ENCODE measurements at places on chromosomes 3 and 15.

- no peak for DNase-seq
Observed at GRCh38 chr3:42161050-42161935, 70.1 kb downstream of the TRAK1 start.

- no peak for DNase-seq
Observed at GRCh38 chr3:122461806-122462205, 45.9 kb upstream of the WDR5B start.

DNA sequence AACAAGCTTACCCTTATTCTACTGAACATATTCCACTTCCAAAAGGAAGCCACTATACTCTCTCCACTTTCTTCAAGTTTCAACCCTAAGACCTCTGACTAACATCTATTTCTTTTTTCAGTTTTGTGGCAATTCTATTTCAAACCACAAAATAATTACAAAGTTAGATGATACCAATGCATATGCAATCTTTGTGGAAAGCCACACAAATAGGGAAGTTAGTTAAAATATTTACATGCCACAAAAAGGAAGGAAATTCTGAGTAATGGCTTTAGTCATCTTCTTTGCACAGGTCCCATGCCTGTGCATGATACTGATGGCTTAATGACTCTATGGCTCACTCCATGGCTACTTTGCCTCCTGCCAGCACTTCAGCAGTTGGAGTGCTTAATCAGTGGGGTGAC, 57.0 kb upstream of the MCTP2 start:
- DNase-seq, result peak; percentile 6

- DNase-seq, result no peak
Observed at GRCh38 chr3:134378818-134379217, 4.6 kb upstream of the AMOTL2 start.

- DNase-seq, result peak; percentile 15
Observed at GRCh38 chr15:72319360-72319984, 485 bp downstream of the CELF6 start.

GRCh38 chr3:73036694-73037591, 24.5 kb upstream of the EBLN2 start:
- DNase-seq, result no peak

GRCh38 chr15:27665002-27665401, 434.1 kb downstream of the OCA2 start:
- DNase-seq, result no peak

GRCh38 chr15:26971271-26972018, 464 bp downstream of the GABRG3 start:
- DNase-seq, result no peak

DNA sequence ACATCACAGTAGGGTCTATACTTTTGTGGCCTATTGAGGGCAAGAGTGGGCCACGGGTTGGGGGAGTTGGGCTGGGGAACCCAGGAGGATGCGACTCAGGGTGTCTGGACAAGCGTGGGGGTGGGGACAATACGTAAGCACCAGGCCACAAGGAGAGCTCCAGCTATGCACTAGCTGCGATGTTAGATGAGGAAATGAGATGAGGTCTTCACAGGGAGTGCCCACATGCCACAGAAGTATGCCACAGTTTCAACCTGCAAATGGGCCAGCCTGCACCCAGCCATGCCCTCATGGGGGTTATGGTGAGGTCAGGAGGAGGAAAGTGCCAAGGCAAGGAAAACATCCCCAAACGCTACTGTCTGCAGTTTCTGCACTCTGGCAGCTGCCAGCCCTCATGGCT, 30.5 kb downstream of the CACNA2D2 start:
- DNase-seq, result no peak

DNA sequence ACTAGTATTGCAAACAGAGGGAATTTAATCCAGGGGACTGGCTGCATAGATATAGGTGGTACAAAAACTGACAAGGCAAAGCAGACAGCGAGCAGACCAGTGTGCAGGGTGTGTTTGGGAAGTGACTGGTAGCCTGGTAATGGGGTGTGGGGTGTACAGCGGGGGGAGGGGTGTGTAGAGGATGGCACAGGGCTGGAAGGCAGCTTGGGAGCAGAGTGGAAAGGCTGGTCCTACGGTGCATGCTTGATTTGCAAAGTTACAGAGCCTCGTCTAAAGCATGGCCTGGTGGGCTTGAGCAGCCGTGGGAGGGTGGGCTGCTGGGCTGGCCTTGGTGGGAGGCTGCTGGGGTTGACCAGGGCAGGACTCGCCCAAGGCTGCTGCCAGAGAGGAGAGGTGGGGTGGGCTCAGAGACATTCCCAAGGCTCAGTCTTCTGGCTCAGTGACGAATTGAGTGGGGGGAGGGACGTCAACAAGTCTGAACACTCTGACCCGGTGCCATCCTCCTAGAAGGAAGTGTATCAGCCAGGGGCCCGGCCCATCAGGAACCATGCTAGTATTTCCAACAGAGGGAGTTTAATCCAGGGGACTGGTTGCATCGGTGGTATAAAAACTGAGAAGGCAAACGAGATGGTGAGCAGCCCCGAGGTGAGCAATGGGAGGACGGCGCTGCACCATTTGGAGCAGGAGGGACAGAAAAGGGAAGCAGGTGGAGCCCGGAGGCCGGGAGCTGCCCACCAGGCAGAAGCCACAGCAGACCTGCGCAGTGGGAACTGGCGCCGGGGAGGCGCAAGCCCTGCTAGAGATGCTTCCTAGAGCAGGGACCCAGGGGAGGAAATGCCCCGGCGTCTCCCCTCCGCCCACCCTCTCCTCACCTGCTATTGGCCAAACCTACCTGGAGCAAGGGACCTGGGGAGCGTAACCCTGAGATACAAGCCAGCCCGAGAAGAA, 29.2 kb downstream of the CPN2 start:
- no peak for DNase-seq

DNA sequence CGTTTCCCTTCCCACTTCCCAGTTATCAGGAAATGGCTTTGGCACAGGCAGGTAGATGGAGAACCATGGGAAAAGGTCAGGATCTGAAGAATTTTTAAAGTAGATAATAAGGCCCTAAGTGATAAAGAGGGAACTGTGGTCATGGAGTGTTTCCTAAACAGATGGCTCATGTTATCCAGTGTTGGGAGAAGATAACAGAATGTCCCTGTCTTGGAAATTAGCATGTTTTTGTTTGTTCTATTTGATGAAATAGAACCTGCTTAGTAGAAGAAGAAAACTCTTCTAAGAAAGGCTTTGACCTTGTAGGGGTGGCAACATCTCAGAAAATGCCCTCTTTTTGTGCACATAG, 8.8 kb downstream of the LRRC3B start:
- DNase-seq, result no peak

- no peak for DNase-seq
Observed at GRCh38 chr3:43892061-43892460, 201.3 kb downstream of the ABHD5 start.

DNA sequence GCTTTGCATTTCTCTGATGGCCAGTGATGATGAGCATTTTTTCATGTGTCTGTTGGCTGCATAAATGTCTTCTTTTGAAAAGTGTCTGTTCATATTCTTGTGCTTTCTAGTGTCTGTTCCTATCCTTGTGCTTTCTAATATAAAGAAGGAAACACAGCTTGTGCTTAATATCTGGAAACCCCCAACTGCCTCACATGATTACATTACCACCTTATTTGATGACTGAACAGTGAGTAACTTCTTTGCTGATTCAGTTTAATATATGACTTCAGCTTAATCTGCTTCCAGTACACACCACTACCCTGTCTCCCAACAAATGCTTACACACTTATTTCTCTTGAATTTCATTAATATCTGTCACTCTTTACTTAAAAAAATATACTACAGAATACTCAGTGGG, 835.1 kb downstream of the EDEM1 start:
- DNase-seq, result no peak

DNA sequence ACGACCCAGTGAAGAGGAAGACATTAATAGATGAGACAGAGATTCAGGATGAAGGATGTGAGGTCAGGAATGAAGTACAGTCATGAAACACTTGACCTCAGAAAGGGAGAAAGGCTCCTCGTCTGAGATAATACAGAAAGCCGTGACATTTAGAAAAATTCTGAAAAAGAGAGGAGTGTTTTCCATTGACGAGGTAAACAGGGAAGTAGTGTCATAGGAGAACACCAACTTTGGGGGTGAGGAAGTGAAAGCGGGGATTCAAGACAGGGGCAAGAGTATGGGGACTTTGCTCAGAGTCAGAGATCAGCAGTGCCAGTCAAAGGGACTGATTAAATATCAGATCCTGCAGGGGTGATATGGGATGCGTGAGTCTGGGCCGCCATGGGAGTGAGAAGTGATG, 160.9 kb downstream of the PLCL2 start:
- no peak for DNase-seq

DNA sequence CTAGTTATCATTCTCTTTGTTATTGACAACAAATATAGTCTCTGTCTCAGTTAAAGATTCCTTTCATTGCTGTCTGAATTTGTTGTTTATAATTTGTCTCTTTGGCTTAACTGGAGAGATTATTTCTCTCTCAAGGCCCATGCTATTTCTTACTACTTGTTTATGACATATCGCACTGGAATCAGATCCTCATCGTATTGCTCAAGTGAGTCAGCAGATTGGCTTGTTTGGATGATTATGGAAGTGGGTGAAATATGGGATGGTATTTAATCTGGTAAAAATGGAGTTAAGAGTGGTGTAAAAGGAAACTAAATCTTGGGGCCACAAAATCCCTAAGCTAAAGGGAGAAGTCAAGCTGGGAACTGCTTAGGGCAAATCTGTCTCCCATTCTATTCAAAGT, 613.1 kb downstream of the SI start:
- no peak for DNase-seq

GRCh38 chr3:150605998-150606641, 3.0 kb downstream of the SELENOT start:
- DNase-seq, result no peak

GRCh38 chr3:79767905-79768267, at the start of gene ROBO1:
Gene ROBO1, minus strand, starts transcription at chr3:79767998.
- DNase-seq, result no peak

GRCh38 chr15:69854521-69855181, 243.1 kb downstream of the TLE3 start:
- no peak for DNase-seq

Measured in stimulated activated CD8-positive, alpha-beta memory T cell treated with anti-CD3 and anti-CD28 coated beads, Interleukin-7, amount 100 ng/mL, for 48 hours (primary cell).